ENCODE measurements at places on chromosomes 3 and 15.

- peak; percentile 16 for DNase-seq
Measured at GRCh38 chr3:50550079-50550736, 17.3 kb downstream of the C3orf18 start.

DNA sequence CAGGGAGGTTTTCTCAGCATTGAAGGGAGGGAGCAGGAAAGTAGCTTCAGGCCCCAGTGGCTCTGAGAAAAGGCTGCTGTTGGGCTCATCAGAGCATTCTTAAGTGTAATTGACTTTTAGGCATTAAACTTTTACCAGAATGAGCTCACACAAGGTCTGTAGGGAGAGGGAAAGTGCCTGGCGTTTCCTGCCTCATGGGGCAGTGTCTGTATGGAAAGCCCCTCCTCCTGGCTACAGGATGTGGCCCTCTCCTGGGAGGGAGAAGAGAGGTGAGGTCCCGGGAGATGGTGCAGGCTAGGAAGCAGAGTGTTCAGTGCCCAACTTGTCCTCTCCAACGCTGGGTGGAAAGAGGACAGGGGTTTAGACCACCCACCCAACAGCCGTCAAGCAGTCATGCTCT lies 21.3 kb upstream of the SCN10A start:
- DNase-seq, result no peak

DNA sequence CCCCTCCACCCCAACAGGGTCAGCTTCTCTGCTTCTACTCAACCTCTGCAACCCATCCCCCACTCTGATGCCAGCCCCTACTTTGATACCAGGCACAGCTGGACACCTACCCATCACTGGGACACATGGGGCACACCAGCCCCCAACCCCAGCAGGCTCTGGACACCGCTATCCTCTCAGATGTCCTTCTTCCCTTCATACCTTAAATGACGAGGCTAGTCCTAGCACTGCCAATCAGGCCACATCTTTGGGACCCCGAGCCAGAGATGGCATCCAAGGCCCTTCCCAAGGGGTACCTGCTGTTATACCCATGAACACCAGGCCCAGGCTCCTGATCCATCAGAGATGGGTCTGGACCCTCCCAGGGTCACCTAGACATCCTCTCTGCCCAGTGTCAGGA lies 10.6 kb downstream of the POC1A start:
- DNase-seq, result no peak

DNA sequence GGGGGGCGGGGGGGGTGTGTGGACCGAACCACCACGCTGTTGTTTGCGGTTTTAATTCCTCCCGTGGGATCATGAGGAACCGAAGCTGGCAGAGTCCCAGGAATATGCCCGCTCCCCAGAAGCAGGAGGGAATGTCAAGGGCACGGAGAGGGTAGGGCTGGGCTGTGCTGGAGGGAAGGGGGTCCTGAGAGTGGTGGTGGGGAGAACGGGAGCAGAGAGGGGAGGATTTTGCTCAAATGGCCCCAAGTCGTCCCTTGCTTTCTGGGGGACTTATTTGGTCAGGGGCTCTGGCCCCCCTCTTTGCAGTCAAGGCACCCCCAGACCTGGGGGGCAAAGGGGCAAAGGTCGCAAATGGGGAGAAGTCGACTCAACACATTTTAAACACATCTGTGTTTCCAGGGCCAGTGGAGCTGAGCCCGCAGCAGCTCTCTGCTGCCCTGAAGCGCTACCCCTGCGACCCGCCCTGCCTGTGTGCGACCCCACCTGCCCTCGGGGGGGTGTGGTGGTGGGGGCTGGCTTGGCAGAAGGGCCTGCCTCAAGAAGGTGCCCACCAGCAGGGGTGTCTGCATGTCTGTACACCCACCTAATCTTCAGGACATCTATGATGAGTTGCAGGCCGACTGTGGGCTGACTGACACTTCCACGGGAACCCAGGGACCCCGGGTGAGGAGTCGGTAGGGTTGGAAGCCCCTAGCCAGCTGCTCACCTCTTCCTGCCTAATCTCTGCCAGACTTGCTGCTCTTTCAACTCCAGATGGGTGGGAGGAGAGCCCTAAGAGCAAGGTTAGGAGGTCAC lies 602 bp upstream of the ATP2B2 start:
- DNase-seq, result no peak

DNA sequence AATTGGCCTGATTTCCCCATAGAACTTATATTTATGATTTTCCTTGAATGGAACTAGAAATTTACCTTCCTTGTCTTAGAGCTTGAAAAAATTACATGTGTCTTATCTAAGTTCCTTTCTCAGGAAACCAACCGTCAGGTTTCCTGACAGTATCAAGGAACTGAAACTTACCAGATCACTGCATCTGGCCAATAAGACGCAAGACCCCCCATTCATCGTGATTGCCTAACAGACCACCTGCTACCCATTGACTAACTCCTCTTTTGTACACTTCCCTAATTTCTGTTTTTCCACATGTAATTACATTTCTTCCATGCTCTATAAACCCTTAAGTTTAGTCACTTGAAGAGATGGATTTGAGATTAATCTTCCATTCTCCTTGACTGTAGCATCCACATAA lies 517.2 kb upstream of the CBLB start:
- DNase-seq, result no peak

DNA sequence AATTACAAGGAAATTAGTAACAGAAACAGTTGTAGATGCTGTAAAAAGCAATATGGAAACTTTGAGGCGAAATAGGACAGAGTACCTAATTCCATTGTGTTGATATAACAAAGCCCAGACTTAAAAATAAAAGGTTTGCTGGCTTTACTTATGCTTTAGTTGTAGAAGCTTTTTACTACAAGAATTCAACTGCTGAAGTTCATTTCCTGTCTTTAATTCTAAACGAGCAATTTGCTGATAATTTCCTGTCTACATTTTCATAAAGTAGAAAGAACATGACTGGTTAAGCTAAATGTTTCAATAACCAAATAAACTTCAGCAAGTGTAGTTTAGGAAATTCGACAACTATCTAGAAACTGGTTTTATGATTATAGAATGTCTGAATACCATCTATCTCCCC lies 423.8 kb downstream of the MECOM start:
- no peak for DNase-seq

Data from fibroblast of the conjunctiva (primary cell).